ENCODE measurements at places on chromosomes 7 and 10. TPM values are rescaled to one million over a fixed set of nuclear protein-coding genes. Genes with fewer than 3 reads are reported as not detected.

NUPR2 gene
- total RNA-seq, result 5.7 TPM

FGFBP3 gene
- 0.42 TPM for total RNA-seq

GRM3 gene
- not detected for total RNA-seq

ZNF398 gene
- total RNA-seq, result 12.6 TPM

LBX1 gene
- not detected for total RNA-seq

CYP2C8 gene
- 0.14 TPM for total RNA-seq

PON1 gene
- not detected for total RNA-seq

GIMAP6 gene
- not detected for total RNA-seq

CPA1 gene
- total RNA-seq, result not detected

TMEM176A gene
- total RNA-seq, result not detected

Measured in airway epithelial cell (primary cell).